Stimulated activated CD4-positive, alpha-beta T cell treated with anti-CD3 and anti-CD28 coated beads, TNF-alpha, amount 100 ng/mL, for 24 hours (primary cell): ENCODE measurements at places on chromosomes 16 and 17.

GRCh38 chr17:2063261-2064146, 8.6 kb downstream of the HIC1 start:
- DNase-seq = no peak

DNA sequence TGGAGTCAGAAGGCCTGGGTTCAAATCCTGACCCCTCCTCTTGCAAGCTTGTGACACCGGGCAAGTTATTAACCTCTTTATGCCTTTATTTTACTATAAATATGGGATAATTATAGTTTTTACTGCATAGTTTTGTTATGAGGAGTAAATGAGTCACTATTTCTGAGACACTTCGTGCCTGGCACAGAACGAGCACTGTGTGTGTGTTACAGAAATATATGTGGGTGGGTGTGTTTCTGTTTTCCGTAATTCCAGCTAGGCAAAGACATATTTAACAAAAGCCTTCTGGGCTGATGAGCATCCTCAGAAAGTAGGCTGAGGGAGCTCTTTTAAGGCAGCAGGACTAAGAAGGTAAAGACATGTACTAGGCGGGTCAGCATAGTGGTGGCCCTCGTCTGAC, 417.9 kb downstream of the MAF start:
- DNase-seq = no peak

- DNase-seq = no peak
Observed at GRCh38 chr16:24853830-24854229, 8.1 kb downstream of the SLC5A11 start.

- no peak for DNase-seq
Observed at GRCh38 chr16:57036945-57037344, 47.6 kb downstream of the NLRC5 start.

- DNase-seq = no peak
Observed at GRCh38 chr16:57870753-57871454, 68.6 kb upstream of the KIFC3 start.

- no peak for DNase-seq
Observed at GRCh38 chr17:60548990-60549389, 22.9 kb upstream of the APPBP2 start.

DNA sequence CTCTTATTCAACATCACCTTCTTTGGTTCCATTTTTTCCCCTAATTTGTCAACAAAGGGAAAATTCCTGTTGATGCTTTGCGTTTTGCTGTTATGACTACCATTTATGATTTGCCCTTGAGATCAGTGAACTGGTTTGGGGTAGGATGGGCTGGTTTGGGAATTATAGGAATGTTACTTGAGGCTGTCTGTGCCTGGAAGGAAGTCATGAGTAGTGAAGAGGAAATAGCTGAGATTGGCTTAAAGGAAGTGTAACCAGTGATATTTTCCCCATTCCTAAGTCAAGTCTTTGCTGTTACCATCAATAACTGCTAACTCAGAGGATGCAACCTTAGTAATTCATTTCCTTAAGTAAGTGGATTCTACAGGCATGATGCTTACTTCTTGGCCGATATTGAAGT, 179.2 kb downstream of the MAP2K6 start:
- DNase-seq = no peak

DNA sequence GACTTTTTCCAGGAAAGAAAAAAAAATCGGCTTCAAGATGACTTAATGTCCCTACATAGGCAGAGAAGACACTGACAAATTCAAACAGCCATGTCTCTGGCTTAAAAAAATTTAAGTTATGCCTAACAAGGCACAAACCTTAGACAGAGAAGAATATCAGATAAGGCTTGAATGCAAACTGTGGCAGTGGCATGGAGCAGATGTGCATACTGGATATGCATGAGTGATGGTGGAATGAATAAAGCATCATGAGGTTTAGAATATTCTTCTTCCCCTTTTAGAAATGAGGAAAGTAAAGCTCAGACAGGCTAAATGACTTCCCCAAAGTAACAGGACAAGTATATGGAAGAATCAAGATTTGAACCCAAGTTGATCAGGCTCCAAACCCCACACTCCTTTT, 23.2 kb upstream of the WSCD1 start:
- DNase-seq = no peak

- DNase-seq = no peak
Observed at GRCh38 chr16:88975511-88976061, 1.4 kb downstream of the CBFA2T3 start.

DNA sequence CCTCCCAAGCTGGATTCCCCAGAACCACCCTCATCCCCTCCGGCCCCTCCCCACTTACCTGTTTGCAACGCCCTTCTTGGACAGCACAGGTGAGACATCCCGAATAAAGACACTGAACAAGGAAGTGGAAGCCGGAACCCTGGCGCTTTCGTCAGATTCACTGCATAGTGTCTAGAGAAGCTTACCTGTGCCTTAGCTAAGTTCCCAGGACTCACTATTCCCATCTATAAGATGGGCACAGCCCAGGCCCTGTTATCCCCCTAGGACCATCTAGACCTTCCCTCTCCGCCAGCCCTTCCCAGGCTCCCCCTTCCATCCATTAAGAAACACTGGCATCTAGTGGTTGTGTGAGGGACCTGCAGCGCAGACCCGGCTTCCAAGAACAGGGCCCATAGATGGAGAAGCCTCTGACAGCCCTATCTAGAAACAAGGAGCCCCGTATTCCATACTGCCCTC, 26.9 kb upstream of the RPL38 start:
- DNase-seq = no peak

GRCh38 chr16:50742576-50743200, 802 bp downstream of the CYLD start:
- no peak for DNase-seq

DNA sequence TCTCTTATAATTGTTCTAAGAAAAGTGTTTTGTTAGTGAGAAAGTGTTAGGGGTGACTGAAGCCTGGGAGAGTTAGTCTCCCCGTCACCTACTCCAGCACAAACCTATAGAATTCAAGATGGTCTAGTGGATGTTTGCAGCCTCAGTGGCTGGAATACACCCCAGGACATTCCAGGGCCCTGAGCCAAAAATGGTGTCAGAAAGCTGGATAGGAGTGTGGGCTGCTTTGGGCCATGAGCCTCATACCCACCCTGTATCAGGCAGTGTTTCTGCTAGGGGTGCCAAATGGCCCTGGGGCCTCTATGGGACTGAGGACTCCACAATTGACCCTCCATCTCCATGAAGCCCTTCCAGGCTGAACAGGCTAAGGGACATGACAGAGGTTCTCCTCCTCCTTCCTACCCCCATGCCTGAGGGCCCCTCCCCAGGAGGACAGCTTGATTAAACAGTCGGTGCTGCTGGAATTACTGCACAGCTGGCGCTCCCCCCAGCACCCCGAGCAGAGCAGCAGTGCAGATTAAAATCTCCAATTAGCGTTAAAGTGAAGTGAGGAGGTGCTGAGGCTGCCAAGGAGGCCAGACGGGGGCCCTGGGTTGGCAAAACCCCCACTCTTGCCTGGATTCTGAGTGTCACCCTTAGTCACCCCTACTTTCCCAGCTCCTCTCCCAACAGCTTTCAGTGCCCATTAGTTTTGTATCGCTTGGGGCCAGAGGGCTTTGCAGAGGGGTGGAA, 59.1 kb downstream of the NEUROD2 start:
- no peak for DNase-seq

- DNase-seq = no peak
Observed at GRCh38 chr17:17200831-17201230, 5.3 kb downstream of the PLD6 start.
